ENCODE measurements at places on chromosomes 11 and 22. TPM values are rescaled to one million over a fixed set of nuclear protein-coding genes. Genes with fewer than 3 reads are reported as not detected.
A peak's percentile ranks its signal among the peaks of the same experiment; 100 is the strongest.

OR4C13 gene
- not detected for total RNA-seq

SAA2 gene
- not detected for total RNA-seq

ALG9 gene
- 22.9 TPM for total RNA-seq

OR2D3 gene
- total RNA-seq = not detected

RELT gene
- 24.6 TPM for total RNA-seq

UEVLD gene
- 12.1 TPM for total RNA-seq

DNA sequence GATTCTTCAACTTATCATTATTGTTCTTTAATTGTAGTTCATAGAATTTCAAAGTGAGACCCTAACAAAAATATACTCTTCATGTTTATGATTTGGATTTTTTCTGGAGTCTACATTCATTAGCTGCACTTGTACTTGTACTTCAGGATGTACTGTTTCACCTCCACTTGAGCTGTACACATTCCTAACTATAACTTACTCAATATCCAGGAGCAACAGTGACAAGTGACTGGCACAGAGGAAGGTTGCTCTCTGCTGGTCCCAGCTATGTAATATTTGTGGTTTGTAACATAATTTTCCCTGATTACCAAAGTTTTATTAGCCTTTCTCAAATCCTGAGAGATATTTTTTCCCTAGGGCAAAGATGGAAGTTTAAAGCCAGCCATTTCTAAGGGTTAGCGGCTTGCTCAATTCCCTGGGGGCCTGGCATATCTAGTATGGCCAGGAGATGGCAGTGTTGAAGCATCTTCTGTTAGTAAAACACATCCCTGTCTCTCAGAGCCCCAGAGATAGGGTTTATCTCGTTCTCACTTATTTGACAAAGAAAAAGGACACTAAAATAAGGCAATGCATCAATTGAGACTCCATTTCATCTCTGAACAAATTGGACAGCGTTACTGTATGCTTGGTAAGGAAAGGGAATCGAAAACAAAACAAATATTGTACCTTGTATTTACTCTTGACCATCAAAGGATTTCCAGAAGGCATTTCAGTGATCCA is 14.2 kb downstream of the OR52A5 start:
- H3K27ac ChIP-seq = no peak overlapping the region
- no peaks in the 10 kb centered on the region for H3K36me3 ChIP-seq
- no peak overlapping the region for H3K4me3 ChIP-seq
- peaks cover 22% of the 10 kb centered on the region for H3K27me3 ChIP-seq
- peak; percentile 60 for DNase-seq
- H3K4me1 ChIP-seq = no peaks in the 10 kb centered on the region

- no peak overlapping the region for H3K27ac ChIP-seq
- no peaks in the 10 kb centered on the region for H3K36me3 ChIP-seq
- H3K4me3 ChIP-seq = no peak overlapping the region
- peaks cover 9% of the 10 kb centered on the region for H3K27me3 ChIP-seq
Observed at GRCh38 chr11:93870616-93871015, 20.2 kb upstream of the VSTM5 start.

DNA sequence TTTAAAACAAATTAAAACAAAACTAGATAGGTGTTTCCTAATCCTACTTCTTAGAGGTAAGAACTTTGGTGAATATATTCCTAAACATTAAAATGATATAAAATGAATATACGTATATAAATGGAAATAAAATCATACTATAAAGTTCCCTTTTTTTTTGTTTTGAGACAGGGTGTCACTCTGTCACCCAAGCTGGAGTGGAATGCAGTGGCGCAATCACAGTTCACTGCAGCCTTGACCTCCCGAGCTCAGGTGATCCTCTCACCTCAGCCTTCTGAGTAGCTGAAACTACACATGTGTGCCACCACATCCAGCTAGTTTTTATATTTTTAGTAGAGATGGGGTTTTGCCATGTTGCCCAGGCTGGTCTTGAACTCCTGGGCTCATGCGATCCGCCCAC is 44.9 kb downstream of the NPAT start:
- H3K4me1 ChIP-seq = no peaks in the 10 kb centered on the region
- H3K27ac ChIP-seq = no peak overlapping the region
- H3K36me3 ChIP-seq = peaks cover 76% of the 10 kb centered on the region

DNA sequence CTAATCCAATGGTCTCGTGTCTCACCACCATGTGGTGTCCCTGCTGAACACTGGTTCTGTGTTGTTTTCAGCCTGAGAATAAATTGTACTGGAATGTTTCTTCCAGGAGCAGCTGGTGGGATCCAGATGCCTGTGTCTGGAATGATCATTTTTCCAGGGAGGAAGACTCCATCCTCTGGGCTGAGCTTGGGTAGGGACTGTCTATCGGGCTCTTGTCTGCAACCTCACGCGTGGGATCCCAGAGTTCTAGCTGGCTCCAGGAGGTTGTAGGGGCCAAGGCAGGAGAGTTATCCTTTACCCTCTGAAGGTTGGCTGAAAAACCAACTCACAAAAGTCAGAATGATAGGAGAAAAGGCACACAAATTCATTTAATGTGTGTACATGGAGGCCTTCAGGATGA is 144.1 kb upstream of the B3GAT1 start:
- H3K36me3 ChIP-seq = no peaks in the 10 kb centered on the region
- DNase-seq = no peak
- H3K4me3 ChIP-seq = no peak overlapping the region

DNA sequence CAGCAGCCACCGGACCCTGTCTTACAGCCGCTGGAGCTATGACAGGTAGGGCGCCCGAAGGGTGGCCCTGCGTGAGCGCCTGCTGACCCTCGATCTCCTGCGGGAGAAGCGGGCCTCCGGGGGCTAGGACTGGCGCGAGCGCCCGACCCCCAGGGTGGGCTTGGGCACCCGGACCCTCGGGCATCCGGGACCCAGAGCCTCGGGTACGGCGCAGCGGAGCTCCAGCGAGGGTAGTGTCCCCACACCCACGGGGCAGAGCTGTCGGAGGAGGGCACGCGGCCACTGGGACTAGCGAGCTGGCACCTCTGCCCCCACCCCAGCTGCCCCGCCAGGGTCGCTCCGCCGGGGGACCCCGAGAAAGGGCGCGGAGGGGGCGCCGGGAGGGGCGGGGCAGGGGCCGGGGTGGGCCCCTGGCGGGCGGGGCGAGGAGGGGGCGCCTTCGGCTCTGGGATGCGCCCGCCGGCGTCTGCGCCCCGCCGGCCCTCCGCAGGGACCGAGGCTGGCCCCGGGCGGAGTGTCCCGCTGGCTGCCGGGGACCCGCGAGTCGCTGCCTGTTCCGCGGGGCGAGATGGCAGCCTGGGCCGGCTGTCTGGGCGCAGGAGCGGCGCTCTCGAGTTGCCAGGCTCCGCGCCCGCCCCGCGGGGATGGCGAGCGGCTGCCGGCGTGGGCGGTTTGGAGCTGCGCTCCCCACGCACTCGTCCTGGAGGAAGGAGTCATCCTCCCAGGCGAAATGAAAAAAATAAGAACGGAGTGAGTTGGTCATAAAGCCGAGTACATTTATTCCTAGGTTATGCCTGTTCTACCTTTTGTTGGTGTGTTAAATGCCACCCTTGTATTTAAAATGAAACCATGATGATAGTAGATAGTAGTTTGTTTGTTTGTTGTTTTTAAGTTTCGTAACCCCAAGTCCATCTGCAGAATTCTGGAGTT is 32.4 kb downstream of the EIF3F start:
- DNase-seq = no peak
- H3K36me3 ChIP-seq = no peaks in the 10 kb centered on the region
- H3K27ac ChIP-seq = no peak overlapping the region
- H3K27me3 ChIP-seq = peaks cover 45% of the 10 kb centered on the region
- peaks cover 13% of the 10 kb centered on the region for H3K4me1 ChIP-seq

All from activated CD4-positive, alpha-beta T cell treated with anti-CD3 and anti-CD28 coated beads, Interleukin-2, amount 10 ng/mL, durations not matched to agents 7 days and 5 days (primary cell).